ENCODE measurements at places on chromosomes 1 and 21.

DNA sequence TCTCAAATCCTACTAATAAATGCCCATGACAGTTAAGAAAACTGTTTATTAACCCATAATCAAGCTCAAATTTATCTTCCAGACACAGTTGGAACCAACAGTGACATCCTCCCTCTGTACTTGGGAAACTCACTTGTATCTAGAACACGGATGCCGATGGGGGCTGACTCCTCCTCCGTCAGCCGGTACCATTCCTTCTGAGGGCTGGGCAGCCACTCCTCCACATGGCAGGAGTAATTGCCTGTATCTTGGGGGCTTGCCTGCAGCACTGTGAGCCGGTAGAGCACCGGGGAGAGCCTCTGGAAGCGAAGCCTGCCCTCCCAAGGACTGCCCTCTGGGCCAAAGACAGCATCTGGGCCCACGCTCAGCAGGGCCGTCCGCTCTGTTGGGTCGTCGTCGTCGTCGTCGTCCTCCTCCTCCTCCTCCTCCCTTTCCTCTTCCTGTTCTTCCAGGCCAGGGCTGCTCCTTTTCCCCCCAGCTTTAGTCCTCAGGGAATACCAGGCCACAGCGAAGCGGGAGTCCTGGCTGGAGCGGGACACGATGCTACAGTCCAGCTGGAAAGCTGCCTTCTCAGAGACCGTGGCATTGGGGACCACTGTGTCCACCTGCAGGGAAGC, 8.5 kb upstream of the CD58 start:
- DNase-seq: no peak

DNA sequence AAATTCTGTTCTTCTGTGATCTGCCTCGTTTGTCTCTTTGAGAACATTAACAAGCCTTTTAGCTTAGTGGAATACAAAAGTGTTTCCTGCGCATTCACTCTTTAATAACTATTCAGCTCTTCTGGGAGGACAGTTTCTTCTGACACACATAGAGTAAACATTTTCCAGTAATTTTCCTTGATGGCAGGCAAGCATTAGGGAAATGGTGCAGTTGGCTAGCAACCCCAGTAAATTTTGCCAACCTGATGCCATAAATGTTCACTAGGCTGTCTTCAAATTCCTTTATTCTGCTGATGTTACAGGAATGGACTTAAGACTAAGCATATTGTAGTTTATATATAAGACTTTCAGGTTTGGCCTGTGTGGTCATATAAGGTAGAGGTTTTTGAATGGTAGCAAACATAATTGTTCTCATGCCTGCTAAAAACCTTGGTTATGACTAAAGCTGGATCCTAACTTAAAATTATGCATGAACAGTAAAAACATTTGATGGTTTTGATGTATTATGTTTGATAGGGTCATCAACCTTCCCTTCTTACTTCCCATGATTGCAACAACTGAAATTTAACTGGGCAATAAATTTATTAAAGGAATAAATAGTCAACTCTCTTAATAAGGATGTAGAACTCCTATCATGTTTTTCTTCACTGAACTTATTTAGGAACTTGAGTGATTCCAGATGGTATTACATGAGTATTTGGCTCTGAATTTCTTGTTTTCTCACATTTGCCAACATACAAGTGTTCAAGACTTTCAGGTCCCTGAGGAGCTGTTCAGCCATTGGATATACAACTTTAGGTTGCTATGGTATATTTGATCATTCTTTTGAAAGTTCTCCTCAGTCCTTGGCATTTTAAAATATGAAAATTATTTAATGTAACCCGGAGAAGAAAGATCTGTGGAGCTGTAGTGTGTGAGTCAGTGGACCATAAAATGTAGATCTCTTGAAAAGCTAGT, 223.4 kb downstream of the FMN2 start:
- no peak for DNase-seq

GRCh38 chr21:30695956-30696355, 22.6 kb downstream of the KRTAP21-3 start:
- peak; percentile 13 for DNase-seq

DNA sequence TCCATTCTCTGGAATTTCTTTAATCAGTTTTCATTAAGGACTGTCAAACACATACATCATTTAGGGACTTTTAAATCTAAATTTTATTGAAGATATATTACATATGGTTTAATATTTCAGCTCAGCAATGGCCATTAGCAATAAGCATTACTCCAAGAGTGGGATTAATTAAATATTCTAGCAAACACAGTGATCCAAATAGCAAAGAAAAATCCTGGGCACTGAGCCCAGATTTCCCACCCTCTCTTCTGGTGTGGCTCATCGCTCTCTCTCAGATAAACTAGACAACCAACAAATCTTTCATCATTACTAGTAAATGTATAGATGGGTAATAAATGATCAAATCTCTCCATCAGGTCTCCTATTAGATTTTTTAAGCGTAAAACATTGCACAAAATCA, 53.5 kb upstream of the FOXD3 start:
- peak; percentile 34 for DNase-seq

DNA sequence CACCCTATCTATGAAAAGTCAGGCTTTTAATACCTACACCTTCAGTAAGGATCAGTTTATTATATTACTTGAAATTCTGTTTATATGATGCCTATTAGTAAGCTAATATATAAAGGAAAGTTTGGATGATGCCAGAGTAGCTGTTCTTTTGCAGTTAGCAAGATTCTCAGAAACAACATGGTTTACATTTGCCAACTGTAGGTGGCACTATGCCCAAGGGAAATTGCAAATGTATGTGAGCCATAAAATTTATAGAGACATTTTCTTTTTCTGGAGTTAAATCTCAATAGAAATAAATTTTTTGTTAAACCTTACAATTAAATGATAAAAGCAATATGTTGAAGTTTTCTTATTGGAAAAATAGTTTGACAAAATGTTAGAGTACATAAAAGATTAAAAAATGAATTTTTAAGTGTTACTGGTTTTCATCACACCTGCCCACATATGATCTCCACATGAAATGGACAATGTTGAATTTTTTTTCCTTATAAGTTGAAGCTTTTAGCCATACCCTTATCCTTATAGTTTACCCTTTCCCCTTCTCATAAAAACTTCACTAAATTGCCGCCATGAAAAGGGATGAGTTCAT, 32.1 kb upstream of the EPHX4 start:
- peak; percentile 32 for DNase-seq

- DNase-seq: no peak
These were observed 222.4 kb downstream of the LRRC40 start for GRCh38 chr1:69982992-69983391.

GRCh38 chr1:55575571-55576279, 360.6 kb upstream of the USP24 start:
- DNase-seq: no peak

- DNase-seq: no peak
These were observed 492 bp downstream of the FOXO6 start for GRCh38 chr1:41361495-41362356.

GRCh38 chr1:168734271-168734670, 5.3 kb upstream of the DPT start:
- no peak for DNase-seq

GRCh38 chr1:169902751-169903150, 9.1 kb upstream of the SCYL3 start:
- DNase-seq: no peak

DNA sequence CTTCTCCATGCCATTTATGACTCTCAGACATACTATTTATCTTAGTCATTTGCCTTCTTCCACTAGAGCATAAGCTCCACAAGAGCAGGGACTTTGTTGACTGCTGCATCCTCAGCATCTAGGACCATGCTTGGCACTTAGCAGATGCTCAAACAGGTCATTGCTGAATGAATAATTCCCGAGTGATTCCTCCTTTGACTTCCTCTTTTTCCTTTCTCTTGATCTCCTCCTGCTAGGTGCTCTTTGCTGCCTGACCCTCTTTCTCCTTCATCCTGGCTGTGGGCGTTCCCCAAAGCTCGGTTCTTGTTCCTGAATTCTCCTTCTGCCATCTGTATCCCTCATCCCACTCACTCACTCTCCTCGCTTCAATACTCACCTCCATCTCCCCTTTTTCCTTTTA, 23.5 kb downstream of the SYT6 start:
- no peak for DNase-seq

- DNase-seq: no peak
These were observed 79.7 kb upstream of the PBX1 start for GRCh38 chr1:164479242-164479641.

GRCh38 chr1:180117764-180118116, 36.9 kb upstream of the QSOX1 start:
- no peak for DNase-seq

DNA sequence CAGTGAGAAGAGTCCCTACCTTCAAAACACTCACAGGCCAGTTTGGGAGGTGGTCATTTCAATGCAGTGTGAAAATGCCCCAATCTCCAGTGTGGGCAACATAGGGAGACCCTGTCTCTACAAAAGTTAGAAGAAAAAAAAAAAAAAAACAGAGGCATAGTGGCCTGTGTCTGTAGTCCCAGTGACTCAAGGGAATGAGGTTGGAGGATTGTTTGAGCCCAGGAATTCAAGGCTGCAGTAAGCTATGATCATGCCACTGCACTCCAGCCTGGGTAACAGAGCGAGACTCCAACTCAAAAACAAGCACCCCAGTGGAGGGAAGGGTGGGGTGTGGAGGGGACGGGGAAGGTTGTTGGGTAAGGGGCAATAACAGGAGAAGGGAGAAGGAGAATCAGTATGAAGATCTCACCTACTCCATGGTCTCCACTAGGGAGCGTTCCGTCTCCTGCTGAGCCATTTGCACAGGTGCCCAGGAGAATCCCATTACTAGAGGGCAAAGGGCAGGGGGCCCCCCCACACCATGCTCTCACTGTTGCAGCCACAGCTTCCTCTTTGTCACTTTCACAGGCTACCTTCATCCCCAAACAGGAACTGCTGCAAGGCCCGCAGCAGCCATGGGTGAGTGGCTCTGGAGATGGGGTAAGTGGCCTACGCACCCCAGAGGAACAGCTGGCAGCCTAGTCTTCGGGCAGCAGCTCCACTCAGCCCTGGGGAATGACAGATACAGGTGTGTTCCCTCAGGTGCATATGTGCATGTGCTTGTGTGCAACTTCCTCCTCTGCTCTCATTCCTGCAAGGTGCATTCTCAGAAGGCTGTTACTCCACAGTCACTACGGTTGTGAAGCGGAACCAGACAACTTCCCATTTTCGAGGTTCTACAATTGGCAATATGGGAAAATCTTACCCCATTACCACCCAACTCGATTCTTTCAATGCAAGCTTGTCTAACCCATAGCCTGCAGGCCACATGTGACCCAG, 87.9 kb upstream of the LYST start:
- DNase-seq: no peak
